8988T (cell line): ENCODE measurements at places on chromosomes 2 and 18.

DNA sequence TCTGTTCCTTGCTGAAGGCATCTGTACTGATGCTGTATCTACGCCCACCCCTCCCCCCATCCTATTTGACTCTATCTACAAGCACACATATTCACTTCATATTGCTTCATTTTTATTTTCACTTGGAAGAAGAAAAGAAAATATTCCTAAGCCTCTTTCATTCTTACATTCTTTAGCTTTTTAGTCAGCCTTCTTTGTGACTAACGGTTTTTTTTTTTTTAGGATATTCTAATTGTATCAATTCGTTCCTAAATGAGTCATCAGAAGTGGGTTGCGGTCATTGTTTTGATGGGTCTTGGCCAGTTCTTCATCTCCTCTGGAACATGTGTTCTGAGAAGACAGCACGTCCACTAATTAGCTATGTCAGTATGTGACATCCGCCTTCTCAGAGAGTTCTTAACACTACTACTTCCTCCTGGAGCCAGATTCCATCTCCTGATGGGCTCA lies 88.7 kb downstream of the MYO1B start:
- no peak for DNase-seq

GRCh38 chr2:56209701-56210100 lies 25.9 kb downstream of the CCDC85A start:
- DNase-seq, result no peak

DNA sequence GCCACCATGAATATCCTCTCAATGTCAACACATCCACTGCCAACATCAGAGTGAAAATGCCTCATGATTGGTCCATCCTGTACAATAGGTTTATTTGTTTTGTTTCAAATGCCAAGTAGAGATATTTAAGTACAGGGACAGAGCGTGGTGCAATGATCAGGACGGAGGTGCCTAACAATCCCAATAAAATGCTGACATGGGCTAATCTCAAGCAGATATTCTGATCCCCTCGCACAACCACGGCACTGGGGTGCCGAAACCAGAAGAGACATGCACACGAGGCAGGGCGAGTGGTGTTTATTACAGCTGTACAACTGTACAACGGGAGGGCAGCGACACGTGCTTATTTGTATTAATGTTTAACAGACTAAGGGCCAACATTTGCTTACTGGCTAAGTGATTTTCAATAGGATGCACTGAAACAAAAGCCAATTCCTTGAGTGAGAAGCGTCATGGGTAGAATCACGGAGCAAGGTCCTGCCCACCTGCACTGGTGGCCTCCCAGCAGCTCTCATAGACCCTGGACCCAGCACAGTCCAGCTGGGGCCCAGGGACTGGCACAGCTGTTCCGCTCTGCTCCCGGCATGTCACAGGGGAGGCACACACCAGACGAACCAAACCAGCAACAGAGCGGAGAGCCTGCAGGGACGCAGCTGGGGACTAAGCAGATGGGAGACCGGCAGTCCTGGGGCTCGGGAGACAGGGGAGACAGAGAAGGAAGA lies 101.4 kb downstream of the HDAC4 start:
- DNase-seq, result no peak

DNA sequence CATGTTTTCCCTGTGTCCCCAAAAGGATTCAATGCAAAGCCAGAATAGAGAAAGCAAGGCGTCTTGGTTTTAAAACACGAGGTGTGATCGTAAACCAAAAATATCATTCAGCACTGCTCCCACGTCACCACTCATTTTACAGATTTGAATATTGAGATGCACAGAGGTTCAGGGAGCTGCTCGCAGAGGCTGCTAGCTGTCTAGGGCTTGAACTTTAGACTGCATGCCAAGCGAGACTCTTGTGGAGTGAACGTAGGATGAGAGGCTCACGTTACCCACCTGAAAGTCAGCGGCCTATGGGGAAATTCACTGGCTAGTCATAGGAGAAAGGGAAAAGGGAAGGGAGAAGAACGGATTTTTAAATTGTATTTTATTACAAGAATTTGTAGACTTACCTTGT lies 130.1 kb downstream of the MBP start:
- DNase-seq, result no peak

GRCh38 chr2:109402180-109402579 lies 211.6 kb downstream of the SEPTIN10 start:
- no peak for DNase-seq

DNA sequence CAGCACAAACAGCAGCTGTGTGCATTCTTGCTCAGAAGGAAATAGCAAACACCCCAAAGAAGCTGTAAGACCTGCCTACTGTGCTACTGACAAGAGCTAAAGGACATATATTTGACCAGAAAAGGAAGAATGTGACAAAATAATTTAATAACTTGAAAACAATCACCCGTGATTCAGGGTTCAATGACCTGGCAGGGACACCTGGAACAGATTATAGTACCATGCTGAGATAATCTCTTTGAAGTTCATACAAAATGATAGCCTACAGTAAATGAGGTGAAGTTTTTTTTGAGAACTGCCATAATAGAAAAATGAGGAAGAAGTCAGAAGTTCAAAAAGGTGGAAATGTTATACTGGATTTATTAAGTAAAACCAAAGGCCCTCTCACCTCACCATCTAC lies 324.8 kb upstream of the GULP1 start:
- no peak for DNase-seq

GRCh38 chr2:85503168-85503850 lies 35.7 kb upstream of the MAT2A start:
- no peak for DNase-seq

GRCh38 chr2:119856469-119856901 lies 96.8 kb downstream of the PTPN4 start:
- DNase-seq, result no peak

- no peak for DNase-seq
Observed at GRCh38 chr18:7333025-7333562, 102.2 kb downstream of the LRRC30 start.

DNA sequence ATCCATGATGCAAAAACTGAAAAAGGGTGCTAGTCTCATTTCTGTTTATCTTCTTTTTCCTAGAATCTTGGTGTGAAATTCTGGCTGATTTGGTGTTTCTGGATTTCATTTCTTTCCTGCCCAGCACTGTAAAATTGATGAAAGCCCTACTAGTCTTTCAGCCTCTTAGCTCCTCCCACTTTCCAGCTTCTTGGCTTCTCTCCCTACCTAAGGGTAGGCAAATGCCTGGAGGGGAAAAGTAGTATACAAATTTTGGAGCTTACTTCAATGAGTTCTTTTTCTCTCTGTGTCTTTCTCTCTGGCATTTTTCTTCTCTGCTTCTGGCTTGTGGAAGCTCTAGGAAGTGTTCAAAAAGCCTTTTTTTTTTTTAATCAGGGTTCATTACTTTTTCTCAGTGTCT lies 160.5 kb downstream of the XIRP2 start:
- no peak for DNase-seq

- no peak for DNase-seq
Observed at GRCh38 chr2:127410871-127411652, 7.2 kb upstream of the PROC start.

DNA sequence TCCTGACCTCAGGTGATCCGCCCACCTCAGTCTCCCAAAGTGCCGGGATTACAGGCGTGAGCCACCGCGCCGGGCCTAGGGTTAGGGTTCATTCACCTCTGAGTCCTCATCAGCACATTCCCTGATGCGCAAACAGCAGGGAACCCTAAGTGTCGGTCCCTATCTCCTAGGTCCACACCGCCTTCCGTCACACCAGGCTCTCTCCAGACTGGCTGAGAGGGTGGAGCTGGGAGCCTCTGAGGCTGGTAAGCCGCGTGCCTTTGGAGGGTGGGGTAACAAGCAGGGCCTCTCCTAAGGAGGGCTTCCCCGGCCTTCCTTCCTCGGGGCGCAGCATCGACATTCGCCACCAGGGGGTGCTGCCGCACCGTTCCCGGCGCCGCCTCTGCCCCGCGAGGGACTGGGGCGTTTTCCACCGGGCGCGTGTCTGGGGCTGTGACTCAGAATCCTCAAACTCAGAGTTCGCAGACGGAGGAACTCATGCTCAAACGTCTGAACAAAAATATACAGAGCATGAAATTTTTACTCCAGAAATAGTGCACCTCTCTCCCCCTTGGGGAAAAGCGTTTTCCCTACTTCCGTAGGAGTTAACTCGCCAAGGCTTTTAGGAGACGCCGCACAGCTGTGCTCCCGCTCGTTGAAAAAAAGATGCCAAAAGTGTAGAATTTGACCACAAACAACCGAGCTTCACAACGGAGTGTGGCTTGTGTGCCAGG lies 63.9 kb upstream of the ASAP2 start:
- peak; percentile 89 for DNase-seq

DNA sequence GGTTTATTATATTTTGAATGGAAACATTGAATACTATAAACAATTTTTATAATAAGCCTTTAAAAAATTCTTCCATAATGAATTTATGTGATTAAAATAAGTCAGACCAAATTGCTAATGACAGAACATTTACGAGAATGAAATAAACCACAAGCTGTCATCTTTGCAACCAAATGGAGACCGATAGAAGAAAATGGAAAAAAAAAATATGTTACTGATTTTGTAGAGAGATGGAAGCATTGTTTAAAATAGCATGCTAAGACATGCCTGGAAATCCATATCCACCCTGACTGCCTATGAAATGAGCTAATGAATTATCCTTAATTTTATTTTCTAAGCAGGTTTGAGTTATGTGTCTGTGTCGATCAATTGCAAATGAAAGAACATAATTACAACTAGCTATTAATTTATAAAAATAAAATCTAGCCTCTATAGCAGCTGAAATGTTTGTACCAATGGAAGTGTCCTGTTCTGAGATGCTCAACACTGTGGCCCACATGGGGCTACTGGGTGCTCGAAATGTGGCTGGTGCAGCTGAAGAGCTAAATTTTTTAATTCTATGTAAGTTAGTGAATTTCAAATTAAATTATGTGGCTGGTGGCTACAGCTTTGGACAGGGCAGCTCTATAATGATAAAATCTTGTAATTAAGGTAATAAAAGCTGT lies 832.8 kb downstream of the RNF144A start:
- no peak for DNase-seq

DNA sequence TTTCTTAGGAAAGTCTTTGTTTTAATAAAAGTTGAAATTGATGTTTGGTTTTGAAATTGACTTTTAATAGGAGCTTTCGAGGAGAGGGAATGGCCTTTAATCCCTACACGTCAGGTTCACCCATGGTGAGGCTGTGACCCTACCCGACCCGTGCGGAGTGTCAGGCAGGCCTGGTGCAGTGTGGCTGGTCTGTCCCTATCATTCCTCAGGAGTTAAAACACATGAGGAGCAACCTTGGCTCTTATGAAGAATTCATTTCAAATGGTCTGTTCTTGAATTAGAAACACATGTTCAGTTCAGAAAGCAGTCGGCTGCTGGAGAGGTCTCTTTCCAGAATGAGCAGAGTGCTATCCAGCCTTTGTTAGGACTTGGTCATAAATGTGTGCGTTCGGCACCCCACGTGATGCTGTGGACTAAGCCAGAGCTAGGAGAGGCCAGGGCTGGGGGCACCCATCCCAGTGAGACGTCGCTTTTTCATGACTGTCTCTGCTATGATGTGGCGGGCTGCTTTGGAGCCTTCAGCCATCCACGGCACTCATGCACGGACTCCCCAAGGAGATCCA lies 54.7 kb downstream of the EMILIN2 start:
- no peak for DNase-seq

GRCh38 chr2:9975805-9976447 lies 24.4 kb downstream of the GRHL1 start:
- peak; percentile 68 for DNase-seq

- DNase-seq, result no peak
Observed at GRCh38 chr18:22149710-22150109, 19.7 kb upstream of the GATA6 start.

GRCh38 chr2:142974288-142975024 lies 97.0 kb downstream of the KYNU start:
- no peak for DNase-seq

DNA sequence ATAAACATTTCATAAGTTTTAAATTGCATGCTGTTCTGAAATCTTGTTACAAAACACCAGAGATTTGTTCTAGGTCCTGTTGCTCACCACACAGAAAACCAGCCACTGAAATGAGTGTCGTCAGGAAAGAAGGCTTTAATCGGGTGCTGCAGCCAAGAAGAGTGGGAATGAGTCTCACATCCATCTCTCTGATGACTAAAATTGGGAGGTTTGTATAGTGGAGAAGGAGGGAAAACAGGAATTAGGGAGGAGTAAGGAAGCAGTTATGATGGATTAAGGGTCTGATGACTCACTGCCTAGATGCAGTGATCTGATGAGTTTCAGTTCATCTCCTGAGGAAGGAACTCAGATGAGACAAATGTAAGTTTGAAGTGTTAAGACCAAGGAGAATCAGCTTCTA lies 42.1 kb upstream of the GPR39 start:
- no peak for DNase-seq

- no peak for DNase-seq
Observed at GRCh38 chr2:45332094-45332493, 279.0 kb downstream of the SRBD1 start.

DNA sequence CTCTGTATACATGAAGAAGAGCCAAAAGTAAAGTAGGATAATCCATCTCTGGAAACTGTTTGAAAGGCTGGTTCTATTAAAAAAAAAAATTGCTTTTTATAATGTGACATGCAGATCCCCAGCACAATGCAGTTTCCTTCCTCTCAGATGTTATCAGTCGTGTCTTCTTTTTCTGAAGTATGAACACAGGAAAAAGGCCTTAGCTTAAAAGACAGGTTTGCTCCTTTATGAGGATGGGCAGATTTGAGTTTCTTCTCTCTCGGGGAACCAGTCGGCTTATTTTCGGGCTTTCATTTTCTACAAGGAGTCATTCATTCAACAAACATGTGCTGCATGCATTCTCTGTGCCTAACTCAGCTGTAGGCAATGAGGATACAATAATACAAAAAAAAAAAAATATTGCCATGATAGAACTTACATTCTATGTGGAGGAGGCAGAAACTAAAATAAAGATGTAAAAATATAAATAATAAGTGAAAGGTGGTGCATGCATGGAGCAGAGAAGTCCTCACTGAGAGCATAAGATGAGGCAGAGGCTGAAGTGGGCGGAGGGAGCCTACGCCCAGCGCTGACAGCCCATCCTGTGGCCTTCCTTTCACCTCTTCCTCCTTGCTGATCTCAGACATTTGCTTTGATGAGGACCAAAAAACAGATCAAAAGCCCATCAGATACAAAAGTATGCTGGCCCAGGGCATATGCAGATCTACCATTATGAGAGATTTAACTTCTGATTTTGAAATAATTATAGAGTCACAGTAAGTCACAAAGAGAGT lies at the start of gene CD226:
Gene CD226 (minus strand): TSS at position 513 of the 773 bp plus-strand sequence. CDS start 467 bp downstream, at position 46.
- DNase-seq, result no peak

DNA sequence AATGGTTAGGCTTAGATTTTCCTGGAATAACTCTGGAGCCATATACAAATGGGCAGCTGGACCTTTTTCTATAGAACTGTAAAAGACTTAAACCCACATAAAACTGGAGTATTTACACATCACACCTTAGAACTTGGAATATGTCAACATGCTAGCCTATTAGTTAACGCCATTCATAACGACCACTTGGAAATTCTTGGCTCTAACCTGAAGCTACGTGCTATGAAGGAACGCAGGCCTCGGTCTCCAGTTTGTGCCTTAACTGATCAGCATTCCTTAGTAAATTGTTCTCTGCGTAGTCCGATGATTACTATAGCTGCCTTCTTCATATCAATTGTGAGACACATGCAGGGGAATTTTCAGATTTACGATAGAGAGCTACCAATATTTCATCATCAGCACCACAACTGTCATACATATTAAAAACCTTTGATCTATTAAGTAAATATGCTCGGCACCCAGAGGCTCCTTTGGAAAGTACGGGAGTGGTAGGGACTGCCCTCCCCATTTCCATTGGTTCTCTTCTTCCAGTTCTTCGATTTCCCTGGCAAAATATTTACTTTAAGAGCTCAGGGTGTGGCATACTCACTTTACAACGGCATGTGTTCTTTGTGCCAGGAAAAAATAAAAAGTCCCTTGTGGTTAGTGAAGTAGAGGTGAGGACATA lies 17.5 kb upstream of the CCL20 start:
- no peak for DNase-seq
